ENCODE measurements at places on chromosomes 4 and X.
A peak's percentile ranks its signal among the peaks of the same experiment; 100 is the strongest.

DNA sequence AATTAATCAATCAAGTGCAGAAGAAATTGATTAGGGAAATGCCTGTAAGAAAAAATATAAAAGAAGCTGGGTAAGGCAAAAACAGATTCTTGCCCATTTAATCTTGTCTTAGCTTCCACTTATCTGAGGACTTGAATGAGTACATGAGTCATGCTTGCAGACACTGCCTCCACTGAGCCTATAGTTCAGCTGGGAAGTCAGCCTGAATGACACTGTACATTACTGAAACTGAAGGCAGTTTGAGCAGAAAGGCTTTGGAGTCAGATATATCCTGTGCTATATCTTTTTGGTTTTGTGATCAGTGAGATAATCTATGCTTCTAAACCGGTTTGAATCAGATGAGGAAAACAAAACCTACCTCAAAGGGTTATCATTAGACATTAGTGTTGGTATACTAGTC is 61.3 kb downstream of the NUDT11 start:
- no peak for DNase-seq

- DNase-seq: no peak
Measured at GRCh38 chrX:40109288-40110008, 11.7 kb upstream of the BCOR start.

DNA sequence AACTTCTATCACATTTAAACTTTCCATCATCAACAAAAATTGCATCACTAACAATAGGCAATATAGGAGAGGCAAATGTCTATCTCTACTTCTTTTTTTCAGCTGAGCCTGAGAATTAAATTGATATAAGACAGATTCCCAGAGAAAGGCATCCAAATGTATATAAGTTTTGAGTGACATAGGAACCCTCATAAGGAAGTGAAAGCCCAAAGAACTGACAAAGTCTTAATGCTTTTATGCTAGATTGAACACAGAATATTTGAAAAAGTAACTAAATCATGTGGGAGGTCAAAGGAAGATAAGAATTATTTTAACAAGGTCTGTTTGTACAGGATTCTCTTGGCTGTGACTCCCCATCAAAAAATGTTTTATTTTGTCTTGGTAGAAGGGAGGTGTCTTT is 714.9 kb downstream of the GRXCR1 start:
- no peak for DNase-seq

DNA sequence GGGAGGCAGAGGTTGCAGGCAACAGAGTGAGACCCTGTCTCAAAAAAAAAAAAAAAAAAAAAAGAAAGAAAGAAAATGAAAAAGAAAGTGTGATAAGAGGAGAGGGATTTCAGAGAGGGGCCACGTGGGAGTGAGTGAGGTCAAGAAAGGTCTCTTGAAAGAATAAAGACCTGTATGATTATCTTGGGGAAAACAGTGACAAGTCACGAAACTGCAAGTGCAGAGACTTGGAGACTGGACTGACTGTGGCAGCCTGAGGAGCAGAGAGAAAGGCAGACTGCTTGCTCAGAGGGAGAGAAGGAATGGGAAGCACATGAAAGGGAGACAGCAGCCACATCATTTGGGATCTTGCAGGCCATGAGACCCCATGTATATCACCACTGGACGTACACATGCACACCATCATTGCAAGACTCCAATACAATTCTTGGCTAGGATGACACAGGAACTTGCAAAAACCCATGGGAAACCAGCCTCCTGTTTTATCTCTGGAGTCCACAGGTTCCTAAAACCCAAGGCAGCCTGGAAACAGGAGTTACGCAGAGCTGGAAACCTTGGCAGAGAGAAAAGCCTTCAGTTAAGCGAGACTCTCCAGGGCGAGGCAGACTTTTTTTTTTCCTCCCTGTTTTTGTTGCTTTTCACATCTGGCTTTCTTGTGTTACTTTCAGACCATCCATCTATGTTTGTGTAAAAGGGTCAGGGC is 207.0 kb upstream of the TBL1X start:
- no peak for DNase-seq

GRCh38 chr4:182339221-182339641 is 96.0 kb downstream of the TENM3 start:
- DNase-seq: peak; percentile 35

Data from left kidney (tissue), 8 donors.